ENCODE measurements at places on chromosomes 1 and 21.

DNA sequence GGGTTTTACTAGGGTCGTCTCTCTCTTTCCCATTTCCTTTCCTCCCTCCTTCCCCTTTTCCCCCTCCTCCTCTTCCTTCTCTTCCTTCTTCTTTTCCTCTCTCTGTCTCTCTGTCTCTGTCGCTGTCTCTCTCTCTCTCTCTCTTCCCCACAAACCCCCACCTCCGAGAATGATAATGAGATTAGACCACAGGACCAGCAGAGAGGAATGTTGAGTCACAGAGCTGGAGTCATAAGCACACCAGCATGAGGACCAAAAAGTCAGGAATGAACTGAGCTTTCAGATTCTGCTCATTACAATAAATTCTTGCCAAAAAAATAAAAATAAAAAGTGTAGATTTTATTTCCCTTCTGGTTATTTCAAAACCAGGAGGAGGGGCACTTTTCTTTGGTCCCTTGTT, 377.4 kb downstream of the LTN1 start:
- no peak for DNase-seq

GRCh38 chr1:52676249-52676903, 21.8 kb downstream of the COA7 start:
- DNase-seq, result no peak

DNA sequence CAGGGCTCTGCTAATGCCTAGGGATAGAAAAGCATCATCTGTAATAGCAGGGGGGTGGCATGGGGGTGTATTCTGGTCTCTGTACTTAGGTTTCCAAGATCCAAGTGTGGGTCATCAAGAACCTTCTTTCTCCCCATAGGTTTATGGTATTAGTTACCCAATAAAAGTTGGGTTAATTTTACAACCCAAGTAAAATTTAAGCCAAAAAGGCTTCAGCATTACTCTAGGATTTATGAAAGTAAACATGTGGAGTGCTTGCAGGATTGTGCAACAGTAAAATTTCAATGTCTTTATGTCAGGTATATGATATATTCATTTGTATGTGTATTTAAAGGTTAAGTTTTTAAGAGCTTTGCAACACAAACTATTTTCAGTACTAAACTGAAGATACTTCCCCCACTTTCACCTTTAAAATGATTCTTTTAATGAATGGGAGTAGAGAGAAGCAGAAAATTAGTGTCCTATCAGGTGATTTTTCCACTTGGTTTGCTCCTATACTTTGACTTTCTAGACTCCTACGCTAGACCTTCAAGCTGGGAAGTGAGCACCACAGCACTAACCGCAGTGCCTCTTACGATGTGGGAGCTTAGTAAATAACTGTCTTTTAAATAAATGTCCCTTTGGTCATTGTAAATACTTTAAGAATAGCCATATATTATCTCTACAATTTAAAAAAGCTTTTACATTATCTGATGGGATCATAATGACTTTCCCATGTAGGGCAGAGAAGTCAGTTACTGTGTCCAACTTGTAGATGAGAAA, 67.8 kb upstream of the UBE2U start:
- DNase-seq, result no peak

DNA sequence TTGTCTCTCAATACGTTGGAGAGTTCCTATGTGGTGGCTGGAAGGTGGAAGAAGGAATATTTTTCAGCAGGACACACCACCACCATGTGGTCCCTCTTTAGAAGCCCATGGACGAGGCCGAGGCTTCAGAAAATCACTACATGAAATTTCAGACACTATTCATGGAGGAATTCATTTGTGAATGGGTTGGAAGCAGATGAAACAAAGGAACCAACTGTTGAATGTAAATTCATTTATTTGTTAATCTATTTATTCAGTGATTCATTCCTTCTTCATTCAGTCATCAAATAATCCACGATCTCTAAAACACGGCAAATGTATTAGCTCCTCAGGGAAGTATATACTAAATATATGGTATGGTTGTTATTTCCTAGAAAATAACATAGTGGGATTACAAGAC, 12.2 kb downstream of the SLC35F3 start:
- no peak for DNase-seq

DNA sequence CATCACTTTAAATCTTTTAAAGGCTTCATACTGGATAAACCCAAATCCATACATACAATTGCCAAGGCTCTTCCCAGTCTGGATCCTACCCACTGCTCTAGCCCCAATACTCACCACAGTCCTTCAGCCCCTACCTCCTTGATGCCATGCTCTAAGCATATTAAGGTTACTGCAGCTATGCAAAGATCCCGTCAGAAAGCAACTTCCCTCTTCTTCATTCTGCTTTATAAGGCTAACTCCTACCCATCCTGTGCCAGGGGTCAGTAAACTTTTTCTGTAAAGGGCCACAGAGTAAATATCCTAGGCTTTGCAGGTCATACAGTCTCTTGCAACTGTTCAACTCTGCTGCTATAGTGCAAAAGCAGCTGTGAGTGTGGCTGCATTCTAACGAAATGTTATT, 34.3 kb upstream of the MTF1 start:
- DNase-seq, result no peak

DNA sequence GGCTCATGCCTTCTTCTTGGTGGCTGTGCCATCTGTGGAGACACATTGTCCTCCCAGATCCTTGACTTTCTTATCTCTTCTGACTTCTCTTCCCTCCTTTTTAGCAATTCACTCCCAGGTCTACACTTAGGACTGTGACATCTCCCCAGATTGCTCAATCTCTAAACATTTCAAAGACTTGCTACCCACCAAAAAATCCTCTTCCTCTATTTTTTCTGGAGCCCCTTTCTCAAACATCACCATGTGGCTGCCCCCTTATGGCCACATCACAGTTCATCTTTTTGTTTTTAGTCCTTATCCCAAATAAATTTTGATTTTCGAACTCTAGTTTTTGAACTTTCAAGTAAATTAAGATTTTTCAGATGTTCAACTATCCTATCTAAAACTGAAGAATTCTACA, 148.6 kb upstream of the HOOK1 start:
- DNase-seq, result no peak

DNA sequence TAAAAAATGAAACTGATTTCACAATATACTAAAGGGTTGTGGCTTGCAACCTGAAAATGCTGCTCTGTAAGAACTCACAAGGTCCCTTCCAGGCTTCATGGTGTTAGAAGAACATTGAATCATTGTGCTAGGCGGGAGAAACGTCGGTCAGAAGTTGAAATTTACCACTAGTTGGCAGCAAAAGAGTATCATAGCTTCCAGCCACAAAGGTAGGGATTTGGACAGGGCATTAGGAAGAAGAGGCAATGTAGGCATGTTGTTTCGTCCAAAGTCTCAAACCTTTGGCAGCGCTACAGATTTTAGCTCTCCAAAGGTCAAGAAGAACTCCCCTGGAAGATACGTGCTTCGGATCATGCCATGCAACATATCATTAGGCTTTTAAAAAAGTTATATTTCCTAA, 62.5 kb upstream of the ZP4 start:
- DNase-seq, result no peak

DNA sequence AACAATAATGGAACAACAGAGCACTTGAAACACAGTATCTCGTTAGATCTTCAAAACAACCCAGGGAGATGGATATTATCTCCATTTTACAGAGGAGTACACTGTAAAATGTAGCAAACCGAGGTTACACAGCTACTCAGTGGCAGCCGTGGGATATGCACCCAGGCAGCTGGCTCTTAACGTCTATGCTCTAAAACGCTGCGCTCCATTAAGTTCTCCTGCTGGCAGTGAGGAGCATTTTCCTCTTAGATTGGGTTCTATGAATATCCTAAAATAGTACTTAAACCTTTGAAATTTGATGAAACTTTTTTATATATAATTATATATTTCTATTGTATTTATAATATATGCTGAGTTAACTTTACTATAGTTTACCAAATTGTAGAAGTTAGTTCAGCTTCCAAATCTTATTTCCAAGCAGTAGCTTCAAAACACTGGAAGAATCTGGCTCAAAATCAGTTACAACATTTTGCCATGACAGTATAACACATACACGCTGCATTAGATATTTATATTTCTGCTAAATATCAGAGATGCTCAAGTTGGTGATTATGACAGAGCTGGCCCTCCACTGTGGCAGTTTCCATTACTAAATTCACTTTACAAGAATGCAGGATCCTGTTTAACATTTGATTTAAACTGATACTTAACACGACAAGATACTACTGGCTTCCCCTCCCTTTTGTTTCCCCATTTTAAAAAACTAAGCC, 49.5 kb downstream of the TGFBR3 start:
- no peak for DNase-seq

DNA sequence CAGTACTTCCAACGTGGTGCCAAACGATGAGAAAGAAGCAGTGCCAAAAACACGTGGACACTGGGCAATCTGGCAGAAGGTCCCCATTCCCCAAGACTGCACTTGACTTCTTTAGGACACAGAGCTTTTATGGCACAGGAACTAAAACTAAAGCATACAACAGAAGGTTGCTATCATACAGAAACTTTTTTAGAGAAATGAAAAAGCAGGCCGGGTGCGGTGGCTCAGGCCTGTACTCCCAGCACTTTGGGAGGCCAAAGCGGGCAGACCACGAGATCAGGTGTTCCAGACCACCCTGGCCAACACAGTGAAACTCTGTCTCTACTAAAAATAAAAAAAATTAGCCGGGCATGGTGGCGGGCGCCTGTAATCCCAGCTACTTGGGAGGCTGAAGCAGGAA, 43.0 kb downstream of the GNB1 start:
- DNase-seq, result no peak

DNA sequence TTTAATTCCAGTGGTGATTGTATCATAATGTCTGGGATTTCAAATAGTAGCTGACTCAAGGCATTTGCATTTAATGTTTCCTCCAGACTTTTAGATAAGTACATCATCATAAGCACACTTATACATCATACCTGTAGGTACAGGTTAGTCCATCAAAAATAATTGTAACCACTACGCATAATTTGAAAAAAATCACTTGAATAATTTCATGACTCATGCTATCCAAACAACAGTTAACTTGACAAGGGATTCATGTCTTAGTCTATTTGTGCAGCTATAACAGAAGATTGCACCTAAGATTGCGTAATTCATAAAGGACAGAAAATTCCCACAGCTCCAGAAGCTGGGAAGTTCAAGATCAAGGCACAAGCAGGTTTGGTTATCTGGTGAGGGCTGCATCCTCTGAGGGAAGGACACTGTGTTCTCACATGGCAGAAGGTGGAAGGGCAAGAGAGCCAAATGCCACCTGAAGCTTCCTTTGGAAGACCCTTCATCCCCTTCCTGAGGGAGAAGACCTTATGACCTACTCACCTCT, 801.7 kb upstream of the BRINP3 start:
- no peak for DNase-seq

DNA sequence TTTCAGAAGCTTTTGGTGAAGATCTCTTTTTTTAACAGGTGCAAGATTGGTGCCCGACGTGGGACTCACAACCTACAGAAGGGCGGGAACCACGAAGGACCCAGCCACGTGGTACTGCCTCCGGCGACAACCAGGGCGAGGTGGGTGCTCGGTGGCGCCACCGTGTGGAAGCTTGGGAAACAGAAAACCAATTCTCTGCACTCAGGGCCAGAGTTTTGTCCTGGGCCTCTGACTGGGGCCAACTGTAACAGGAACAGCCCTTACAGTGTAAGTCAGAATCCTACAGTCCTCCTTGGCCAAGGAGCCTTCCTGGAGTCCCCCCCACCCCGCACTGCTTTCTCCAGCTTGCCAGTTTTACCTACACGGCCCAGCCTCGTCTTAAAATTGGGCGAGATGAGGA, 11.6 kb upstream of the S100A7A start:
- DNase-seq, result peak; percentile 31

DNA sequence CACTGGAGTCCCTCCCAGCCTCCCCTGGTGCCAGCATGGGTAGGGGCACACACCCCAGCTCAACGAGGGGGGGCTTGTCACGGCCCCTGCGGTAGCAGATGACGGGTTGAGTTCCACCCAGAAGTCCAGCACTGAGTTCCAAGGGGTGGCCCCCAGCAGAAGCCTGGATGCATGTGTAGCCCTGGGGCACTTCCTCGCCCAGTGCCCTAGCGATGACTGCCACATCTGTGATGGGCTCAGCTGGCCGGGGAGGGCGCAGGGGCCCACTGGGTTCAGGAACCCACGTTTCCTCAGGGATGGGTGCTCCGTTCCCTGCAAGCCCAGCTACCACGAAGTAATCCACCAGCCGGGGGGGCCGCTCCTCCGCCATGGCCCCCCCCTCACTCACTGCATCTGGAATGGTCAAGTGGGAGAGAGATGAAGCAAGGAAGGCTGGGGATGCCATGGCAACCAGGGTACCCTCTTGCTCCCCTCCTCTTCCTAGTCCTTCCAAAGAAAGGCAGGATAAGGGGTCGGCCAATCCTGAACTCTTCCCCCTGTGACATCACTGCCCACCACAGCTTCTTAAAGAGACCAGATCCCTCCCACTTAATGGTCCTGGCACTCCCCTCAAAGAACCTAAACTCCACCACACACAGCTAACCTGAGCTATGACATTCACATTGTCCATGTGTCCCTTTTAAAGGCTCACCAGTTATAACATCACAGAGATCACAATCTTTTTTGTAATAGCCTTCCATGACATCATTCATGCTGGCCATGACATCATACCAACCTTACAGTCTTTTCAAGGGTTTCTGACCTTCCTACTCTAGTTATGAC, 2.3 kb downstream of the DENND4B start:
- no peak for DNase-seq

GRCh38 chr1:66778969-66779368, 22.1 kb downstream of the INSL5 start:
- DNase-seq, result no peak

GRCh38 chr1:167441222-167441621, 77.1 kb downstream of the CD247 start:
- DNase-seq, result no peak

DNA sequence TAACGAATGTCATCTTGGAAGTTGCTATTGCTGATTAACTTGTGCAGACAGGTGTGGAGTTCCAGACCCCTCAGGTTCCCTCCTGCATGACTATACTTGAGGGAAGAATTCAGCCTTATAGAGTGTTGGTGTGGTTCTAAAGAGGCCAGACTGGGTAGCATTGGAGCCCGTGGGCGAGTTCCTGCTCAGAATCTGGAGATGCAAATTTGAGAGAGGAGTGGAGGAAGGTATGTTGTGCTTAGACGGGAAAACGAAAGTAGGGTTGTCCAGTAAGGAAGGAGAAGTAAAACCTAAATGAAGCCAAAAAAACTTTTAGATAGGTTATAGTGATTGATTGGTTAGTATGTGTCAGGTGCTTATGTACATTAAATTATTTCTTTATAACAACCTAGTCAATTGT, 79.2 kb downstream of the ZNF326 start:
- DNase-seq, result no peak

Measured in stimulated activated CD4-positive, alpha-beta T cell treated with anti-CD3 and anti-CD28 coated beads, Interleukin-12 subunit alpha, Interleukin-12 subunit beta, amount 100 ng/mL, for 24 hours (primary cell).